NCI-H1105 treated with DMSO at 0.1 percent for 48 hours (cell line): ENCODE measurements at places on chromosomes 7 and 10.

GRCh38 chr10:71776481-71776925, 3.2 kb upstream of the VSIR start:
- no peak for DNase-seq

DNA sequence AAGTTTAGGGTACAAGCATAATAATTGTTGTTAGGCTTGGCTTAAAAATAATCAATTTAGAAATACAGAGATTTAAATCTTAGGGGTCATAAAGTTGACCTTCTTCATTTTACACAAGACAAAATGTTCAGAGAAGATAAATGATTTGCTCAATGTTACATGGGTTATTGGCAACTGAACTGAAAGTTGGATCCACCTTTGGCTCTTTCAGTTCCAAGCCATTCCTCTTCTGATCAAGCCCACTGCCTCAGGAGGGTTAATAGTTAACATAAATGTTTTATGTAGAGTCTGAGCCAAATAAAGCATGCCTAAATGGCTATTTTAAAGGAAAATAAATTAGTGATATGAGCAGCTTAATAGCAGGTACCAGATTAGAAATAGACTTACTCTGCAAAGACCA, 79.1 kb upstream of the RHOBTB1 start:
- DNase-seq, result no peak

DNA sequence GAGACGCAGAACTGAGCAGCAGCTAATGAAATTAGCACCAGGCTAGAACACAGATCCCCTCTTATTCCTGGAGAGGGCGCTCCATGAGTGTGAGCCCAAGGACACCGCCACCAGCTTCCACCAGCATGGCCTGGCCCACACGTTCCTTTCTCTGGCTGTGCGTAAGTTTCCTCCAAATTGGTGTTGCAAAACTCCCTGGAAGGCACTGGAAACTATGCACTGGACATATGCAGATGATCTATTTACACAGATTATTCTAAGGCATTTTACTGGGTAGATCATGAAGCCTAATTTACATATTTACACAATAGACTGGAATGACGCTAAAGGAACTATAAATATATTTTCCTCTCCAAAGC, 455.6 kb upstream of the FOXK1 start:
- no peak for DNase-seq

- DNase-seq, result no peak
Observed at GRCh38 chr10:110524859-110525232, 27.1 kb downstream of the DUSP5 start.

DNA sequence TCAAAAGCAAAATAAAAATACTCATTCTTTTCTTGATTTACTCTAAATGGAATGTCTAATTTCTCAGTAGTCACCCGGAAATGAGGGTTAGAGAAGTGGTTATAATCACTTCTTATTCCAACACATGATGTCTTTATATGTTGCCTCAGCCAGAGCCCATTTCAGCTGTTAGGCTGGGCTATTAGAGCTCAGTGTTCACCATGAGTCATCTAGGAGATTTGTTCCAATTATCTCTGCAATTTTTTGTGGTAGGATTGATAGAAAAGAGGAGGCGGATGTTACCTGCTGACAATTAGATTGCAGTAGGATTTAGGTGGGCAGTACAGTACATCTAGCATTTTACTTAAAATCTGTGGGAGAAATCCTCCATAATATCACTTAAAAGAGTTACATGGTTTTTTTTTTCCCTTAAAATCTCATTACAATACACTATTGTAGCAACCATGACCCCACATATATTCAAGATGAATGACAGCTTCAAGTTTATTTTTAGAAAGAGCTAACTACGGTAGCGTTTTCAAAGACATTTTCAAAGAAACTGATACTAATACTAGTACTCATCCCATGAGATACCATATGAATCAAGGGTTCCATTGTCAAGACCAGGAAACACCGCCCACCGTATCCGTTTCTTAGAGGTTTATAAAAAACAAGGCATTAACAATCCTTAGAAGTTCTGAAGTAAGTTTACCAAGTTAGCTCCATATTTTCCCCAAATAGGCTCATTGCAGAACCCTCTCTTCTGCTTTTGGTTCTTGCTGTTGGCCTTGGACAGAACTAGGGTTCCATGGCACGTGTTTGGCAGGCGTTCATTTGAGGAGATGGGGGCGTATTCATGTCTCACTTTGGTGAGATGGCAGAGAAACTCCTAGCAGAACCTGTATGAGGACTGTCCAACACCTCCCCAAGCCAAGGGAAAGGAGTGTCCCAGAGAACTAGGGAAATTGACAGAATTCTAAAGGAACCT, 10.4 kb downstream of the CPA2 start:
- no peak for DNase-seq

DNA sequence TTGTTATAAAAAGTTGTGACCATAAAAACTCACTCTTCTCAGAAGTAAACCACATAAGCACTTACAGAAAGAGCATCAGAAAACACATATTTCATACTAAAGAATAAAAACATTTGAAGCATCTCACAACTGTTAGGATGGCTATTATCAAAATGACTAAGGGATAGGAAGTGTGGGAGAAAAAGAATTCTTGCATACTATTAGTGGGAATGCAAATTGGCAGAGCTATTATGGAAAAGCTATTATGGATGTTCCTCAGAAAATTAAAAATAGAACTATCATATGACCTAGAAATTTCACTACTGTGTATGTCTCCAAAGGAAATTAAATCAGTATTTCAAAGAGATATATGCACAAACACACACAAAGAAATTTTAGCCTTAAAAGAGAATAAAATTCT, 25.2 kb upstream of the POT1 start:
- DNase-seq, result no peak

DNA sequence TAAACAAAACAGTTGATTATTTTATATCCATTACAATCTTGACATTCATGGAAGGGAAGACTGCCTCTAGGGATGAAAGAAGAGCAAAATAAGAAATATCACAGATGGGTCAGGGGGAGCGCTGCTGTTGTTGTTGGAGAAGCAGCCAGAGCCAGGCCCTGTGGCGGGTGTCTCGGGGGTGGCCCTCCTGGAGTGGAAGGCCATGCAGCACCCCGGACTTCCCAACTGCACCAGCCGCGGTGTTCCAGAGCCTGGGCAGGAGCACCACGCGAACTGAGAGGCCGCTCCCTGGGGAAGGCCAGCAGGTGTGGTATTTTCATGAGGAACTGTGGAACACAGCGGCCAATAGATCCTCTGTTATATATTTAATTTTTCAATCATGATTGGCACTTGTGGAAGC, 72.4 kb upstream of the VSTM2A start:
- no peak for DNase-seq

DNA sequence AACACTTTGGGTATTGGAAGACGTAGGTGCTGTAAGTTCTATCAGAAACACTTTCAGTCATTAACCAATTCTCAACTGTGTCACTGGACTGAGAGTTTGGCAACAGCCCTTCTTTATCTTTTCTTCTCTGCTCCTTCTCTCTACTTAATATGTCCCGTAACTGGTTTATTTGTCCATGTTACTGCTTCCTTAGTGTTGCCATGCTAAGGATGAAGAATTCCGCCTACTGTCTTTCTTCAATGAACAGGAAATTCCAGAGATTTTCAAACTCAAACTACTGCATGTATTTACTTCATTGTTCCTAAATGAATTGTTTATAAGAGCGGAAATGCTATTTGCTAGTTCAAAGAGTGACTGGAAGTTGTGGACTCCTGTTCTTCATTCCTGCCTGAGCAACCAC, 143.7 kb downstream of the TAX1BP1 start:
- DNase-seq, result no peak

DNA sequence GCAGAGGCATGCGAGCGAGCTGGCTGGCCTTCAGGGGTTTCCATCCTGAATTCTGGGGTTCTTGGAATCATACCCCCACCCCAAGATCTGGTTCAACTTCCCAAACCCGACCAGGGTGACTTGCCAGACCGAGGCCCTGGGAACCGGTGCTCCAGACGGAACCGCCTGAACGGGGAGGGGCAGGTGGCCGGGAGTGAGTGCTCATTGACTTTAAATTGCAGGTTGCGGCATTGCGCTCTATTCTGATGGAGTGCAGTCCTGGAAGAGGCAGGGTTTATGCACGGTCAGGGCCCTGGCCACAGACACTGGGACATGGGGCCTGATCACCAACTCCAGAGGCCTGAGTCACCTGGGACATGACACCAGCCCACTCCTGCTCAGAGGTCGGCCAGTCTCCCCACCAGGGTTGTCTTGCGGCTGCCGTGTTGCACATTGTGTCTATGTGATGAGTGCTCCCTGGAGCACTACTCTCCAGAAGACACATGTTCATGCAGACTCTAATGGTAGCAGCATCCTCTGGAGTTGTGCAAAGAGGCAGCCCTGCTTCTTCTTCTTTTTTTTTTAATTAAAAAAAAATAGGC, 5.8 kb upstream of the DDIT4 start:
- no peak for DNase-seq

DNA sequence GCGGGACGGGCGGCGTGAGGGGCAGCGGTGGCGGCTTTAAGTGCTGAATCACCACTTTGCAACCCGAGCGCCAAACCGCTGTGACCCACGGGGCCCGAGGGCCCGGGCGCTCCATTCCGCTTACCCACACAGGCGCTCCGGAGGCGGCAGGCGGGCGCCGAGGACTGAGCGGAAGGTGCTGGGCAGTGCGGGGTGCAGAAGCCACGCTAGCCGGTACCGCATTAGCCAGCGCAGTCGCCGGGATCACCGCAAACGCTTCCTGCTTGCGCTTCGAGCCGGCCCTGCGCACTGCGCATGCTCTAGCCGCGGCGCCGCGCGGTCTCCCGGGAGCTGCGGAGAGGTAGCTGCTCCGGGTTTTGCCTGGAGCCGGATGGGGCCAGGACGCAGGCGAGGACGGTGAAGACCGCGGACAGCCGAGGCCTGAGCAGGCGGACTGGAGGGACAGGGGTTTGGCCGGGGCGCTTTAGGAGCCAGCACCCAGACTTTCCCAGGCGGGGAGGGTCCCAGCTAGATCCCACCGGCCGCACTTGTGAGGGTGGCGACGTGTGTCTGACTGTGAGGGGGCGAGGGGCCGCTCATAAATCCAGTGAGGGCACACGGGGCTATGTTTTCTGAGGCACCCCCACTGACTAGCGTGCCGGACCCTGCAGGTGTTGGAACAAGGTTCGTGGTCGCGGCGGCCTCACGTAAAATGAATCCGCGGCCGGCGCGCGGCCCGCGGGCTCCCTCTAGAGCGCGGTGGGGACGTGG, at the start of gene IDE:
TSS of gene IDE (minus strand) at position 296 of the 750 bp plus-strand sequence. CDS start at position 222, 74 bp downstream.
- DNase-seq, result peak; percentile 62

DNA sequence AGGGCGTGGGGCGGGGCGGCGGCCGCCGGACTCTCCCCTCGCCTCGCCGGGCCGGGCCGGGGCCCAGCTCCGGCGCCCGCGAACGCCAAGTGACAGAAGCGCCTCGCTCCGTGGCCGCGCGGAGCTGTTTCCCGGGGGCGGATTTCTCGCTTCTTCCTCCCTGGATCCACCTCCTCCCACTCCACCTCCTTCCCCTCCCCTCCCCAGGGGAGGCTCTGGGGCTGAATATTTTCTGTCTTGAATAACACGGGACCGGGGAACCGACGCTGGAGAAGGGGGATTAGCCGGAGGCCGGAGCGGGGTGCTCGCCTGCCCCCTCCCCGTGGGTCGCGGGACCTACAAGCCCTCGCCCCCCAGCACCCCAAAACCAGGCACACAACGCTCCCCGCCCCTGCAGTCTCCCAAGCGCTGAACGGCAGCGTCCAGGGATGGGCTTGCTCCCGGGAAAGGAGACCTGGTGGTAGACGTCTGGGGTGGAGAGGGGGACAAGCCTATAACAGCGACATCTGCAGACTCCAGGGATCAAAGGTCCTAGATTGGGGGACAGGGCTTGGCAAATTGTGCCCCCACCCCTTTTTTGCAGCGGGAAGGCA, at the start of gene ARHGAP21:
TSS of gene ARHGAP21 (minus strand) at position 100 of the 593 bp plus-strand sequence. CDS start 1,988 bp downstream, outside the sequence.
- peak; percentile 40 for DNase-seq

DNA sequence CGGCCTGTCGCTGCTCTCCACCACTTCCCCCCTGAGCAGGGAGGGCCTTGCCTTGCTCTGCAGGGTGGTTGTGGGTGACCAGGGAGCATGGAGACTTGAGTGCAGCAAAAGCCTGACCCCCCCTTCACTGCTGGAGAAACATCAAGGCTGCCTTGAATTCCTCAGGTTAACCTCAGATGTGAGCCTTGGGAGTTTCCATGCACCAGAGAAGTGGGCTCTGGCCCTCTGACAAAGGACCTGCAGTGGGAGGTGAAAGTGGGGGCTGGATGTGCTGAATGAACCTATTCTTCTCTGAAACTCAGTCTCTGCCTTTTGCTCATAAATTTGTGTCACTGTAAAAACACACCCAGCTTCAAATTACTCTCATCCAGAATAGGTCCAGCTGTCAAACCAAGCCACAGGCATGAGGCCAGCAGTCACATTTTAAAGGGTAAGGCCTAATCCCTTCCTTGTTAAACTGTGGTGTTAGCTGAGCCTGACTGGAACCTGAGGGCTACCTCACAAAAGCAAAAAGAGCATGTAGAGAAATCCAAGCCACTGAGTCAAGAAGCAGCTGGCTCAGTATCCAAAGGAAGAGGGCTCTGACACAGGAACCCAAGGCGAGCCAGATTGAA, 356.8 kb downstream of the CCSER2 start:
- DNase-seq, result no peak

DNA sequence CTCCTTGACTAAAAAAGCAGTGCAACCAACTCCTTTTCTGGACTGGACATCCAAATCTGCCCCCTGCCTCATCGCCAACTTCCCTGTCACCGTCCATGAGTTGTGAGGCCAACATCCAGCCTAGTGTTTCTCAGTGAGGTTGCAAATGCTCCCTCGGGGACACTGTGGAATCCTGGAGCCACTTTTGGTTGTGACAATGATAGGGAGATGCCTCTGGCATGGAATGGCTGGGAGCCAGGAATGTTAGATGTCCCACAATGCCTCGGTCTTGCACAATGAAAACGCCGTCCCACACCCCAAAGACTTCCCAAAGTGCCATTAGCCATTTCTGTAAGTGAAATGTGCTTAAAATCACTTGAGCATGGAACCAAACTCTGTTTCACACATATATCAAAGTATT, 105.2 kb downstream of the OSBPL3 start:
- no peak for DNase-seq

DNA sequence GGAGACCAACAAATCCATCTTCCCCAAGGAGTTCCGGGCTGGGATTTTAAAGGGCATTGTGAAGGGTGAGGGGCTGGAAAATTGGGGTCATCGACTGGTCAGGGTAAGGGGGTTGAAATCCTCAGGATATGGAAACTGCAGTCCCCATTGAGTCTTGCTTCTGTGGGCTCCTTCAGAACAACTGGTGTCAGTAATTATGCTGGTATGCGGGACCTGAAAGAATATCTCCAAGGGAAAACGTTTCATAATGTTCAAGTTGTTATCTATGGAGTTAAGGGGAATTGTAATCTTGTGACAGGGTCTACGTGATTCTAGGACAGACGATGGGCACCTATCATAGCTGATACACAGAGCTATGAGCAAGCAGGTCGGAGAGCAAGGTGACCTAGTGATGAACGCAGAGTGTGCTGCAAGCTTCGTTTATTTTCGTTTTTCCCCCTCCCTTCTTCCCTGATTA, 494 bp upstream of the RHBDD2 start:
- DNase-seq, result no peak

- DNase-seq, result no peak
Observed at GRCh38 chr7:71465741-71466189, 333.8 kb downstream of the GALNT17 start.

DNA sequence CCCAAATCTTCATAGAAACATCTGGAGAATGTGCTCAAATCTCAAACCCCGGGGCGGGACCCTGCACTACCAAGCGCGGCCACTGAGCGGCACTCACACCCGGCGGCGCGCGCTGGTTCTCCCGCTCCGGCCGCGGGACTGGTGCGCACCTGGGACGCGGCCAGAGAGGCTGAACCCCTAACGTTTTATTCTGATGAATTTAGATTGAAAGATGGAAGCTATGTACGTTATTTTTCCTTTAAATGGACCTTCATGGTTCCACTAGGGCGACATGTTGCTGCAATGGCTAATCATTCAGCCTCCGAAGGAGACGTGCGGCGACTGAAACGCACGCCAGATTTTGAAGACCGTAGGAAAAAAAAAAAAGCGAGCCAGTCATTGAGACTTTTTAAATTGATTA, 107.0 kb upstream of the INSIG1 start:
- peak; percentile 11 for DNase-seq
